ENCODE measurements at places on chromosomes 2 and 18.
A peak's percentile ranks its signal among the peaks of the same experiment; 100 is the strongest.

DNA sequence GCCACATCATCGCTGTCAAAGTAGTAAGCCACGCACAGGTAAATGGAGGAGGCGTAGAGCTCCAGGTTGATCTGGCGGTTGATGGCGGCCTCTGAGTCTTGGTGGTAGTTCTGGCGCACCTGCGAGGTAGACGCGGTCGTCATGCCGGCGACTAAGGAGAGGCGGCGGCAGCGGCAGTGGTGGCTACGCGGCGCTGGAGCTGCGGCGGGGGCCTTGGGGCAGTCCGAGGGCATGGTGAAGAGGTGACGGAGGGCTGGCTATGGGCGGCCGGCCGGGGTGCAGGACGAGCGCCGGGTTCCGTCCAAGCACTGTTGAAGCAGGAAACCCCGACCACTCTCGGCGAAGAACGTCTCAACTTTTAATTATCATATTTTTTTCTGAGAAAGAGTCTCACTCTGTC, 12.7 kb upstream of the ZNF513 start:
- no peak for DNase-seq

DNA sequence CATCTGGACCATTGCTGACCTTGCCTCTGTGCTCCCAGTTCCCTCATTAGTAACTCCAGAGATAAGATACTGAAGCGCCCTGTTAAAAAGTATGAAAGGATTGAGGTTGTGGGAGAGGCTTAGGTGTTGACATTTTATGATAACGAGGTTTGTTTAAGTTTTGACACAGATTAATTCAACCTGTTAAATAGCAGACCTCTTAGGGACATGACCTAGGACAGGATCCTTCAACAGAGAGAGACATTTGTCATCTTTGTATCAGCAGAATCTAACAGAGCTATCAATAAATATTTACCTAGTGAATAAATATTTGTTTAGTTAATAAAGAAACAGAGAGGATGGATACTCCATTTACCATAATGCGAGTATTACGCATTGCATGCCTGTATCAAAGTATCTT, 99.5 kb downstream of the DCC start:
- DNase-seq = no peak

DNA sequence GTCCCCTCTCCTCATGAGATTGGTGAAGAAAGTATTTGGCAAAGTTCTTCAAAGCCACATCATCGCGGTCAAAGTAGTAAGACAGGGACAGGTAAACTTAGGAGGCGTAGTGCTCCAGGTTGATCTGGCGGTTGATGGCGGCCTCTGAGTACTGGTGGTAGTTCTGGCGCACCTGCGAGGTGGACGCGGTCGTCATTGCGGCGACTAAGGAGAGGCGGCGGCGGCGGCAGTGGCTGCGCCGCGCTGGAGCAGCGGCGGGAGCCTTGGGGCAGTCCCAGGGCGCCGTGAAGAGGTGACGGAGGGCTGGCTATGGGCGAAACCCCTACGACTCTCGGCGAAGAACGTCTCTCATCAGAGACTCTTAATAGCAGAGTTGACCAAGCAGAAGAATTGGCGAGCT, 107.2 kb upstream of the UBE2E3 start:
- no peak for DNase-seq

- DNase-seq = no peak
Measured at GRCh38 chr18:21167641-21168377, 56.2 kb upstream of the ROCK1 start.

GRCh38 chr2:238113611-238114010, 13.5 kb downstream of the ESPNL start:
- DNase-seq = peak; percentile 31

- no peak for DNase-seq
Measured at GRCh38 chr2:205187731-205188130, 494.6 kb upstream of the NRP2 start.

- no peak for DNase-seq
Measured at GRCh38 chr2:228094377-228094921, 87.0 kb downstream of the SPHKAP start.

DNA sequence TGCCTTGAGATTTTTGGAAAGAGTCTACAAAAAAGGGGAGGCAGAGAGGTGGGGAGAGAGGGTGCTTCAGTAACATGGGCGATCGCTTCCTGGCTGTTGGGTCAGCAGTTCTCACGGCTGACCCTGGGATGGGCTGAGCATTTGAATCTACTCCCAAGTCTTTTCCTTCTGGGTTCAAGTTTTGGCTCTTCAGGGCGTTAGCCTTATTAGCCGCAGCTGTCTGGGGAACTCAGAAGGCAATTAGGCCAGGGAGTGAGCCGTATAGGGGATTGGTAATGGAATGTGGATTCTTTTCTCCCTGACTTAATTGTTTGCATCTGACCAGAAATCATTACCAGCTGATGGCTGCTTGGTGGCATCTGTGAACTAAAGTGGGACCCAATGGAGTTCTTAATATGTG, 250.5 kb upstream of the SKOR2 start:
- no peak for DNase-seq

GRCh38 chr2:229748950-229749349, 34.6 kb upstream of the DNER start:
- no peak for DNase-seq

GRCh38 chr2:42799881-42800280, 7.5 kb upstream of the HAAO start:
- DNase-seq = no peak

DNA sequence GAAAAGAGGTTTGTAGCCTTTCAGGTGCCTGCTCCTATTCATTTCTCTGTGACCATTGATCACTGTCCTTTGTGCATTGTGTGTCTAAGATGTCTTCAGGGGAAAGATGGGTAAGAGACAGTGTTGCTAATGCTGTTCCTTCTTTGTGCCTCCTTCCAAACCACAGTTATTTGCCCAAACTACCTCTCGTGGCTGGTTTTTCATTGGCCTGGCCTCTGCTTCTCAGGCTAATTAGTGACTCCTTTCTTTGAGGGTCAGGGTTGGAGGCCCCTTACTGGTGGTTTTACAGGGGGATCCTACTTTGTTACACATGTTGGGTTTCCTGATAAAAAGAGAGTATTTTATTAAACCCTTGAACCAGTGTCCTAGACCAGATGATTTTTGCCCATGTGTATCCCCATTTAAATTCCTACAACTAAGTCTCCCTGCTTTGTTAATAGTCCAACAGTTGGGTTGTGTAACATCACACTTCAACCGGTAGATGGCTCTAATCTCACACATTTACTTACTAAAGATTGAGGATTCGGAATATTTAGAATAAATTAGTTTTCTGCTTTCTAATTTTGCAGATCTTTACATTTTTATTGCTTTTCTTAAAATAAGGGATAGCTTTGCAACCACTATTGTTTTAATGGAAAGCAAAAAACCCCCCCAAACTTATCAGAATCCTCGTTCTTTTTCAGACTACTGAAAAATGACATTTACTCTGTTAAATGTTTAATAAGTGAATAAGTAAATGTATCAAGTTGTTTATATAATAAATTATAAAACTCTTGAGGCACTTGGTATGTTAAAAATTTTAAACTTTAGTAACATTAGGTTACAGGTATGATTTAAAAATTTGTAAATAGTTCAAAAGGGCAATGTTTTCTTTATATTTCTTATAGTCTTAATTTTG, 2.4 kb downstream of the MARS2 start:
- no peak for DNase-seq

- no peak for DNase-seq
Measured at GRCh38 chr18:75246721-75247610, 36.4 kb downstream of the TSHZ1 start.

DNA sequence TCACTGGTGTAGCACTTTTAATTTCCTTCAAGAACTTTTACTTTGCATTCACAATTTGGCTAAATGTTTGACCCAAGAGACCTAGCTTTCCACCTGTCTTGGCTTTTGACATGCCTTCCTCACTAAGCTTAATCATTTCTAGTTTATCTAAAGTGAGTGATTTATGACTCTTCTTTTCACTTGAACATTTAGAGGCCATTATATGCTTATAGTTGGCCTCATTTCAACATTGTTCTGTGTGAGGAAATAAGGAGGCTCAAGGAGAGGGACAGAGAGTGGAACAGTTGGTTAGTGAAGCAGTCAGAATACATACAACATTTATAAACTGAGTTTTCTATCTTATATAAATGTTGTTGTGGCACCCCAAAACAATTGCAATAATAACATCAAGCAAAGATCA, 489.3 kb upstream of the CDH2 start:
- DNase-seq = no peak

- no peak for DNase-seq
Measured at GRCh38 chr2:149451417-149452165, 121.2 kb downstream of the LYPD6 start.

DNA sequence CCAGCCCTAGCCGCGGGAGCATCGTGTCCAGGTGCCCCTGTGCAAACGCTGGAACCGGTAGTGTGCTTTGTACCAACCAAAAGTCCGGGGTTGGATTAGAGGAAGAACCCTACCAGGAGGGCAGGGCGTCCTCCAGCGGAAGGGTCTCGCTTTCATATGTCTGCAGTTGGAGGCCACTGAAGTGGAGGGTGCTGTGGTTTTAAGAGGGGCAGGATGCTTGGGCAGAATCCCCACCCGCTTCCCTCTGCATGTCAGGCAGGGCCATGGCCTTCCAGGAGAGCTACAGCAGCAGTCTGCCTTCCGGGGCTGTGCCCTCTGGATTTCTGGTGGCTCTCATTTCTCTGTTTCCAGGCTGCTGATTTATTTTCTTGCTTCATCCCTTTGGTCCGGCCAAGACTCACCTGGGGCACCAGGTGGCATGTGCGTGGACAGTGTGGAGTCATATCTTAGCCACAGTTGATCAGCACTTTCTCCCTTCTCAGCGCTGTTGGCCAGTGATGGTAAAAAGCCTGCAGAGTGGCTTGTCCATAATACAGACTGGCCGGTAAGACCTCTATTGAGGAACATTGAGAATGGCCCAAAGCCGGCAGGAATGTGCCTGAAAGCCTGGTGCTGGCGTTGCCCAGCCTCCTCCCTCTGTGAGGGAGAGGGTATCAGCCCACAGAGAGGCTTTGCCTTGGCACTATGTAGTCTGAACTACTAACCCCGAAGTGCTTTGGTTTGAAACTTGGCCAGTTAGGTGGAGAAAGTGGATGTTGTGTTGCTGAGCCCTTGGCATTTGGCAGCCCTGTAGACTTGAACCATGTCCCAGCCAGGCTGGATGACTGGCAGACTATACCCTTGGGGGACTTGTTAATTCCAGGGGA, 1.8 kb downstream of the AGAP1 start:
- no peak for DNase-seq

GRCh38 chr18:44742718-44743311, 62.1 kb downstream of the SETBP1 start:
- DNase-seq = no peak

- no peak for DNase-seq
Measured at GRCh38 chr2:227529871-227530270, 57.9 kb downstream of the AGFG1 start.

DNA sequence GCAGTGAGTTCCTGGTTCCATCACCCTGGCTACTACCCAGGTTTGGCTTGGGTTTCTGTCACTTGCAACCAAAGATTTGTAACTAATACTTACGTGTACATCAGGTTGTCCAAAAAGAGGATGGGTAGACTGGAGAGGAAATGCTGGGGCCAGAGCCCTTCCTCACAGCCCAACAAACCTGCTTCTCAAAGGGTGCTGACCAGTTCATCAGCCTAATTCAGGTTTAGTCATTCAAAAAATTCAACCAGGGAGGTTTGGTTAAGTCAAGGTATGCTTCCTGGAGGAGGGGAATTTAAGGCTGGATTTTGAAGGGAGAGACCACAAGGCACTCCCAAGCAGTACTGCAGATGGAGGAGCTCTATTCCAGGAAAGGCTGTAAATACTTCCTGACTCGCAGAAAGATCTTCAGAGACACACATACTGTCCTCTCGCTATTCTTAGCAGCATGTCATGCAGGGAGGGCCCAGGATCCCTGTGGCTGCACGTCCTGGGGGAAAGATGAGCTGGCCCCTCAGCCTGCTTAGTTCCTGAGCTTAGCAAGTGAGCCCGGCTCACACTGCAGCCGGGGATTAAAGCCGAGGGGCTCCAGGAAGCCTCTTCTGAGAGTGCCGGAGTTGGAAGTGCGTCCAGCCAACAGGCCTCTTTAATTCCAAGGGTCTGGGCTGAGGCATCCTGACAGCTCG, 40.0 kb upstream of the BIN1 start:
- DNase-seq = no peak

DNA sequence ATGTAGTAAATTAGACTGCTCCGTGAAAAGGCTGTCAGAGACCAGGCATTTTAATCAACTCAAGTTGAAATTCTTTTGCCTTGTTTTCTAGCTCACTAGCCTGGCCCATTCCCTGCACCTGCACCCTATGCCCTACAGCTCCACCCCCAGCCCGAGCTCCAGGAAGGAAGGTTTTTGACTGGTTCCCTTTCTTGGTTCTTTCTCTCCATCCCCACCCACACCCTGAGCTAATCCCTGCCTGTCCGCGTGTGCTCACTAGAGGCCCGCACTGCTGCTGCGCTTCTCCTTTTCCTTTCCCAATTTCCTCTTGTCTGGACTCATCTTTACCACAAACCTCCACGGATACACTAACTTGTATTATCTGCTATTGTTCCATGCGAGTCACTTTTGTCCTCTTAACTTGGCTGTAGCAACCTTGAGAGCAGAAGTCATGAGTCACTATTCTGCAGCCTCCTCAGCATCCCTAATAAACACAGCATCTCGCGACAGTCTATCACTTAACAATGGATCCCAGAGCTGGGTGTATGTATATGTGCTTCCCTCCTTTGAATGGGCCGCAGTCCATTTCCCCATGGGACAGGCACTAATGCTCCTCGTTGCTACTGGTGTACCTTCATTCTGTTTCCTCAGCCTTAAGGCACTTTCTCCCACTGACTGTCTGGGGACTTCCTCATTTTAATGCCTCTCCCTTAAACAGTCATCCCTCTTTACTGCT, 36.5 kb downstream of the COLEC12 start:
- DNase-seq = no peak

DNA sequence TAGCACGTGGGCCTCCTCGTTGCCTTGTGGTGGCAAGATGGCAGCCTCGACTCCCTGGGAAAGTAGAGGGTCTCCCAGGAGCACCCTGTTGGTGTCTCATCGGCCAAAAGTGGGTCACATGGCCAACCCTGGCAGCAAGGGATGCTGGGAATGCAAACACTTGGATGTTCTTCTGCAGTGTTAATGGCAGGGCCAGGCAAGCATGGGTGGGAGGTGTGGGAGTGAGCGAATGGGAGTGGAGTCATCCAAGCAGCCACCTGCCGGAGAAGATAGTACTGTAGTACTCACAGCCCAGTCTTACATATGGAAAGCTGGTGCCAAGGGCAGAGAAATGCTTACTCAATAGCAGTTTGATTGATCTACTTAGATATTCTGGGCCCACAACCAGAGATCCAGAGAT, 122.2 kb downstream of the INHBB start:
- no peak for DNase-seq

DNA sequence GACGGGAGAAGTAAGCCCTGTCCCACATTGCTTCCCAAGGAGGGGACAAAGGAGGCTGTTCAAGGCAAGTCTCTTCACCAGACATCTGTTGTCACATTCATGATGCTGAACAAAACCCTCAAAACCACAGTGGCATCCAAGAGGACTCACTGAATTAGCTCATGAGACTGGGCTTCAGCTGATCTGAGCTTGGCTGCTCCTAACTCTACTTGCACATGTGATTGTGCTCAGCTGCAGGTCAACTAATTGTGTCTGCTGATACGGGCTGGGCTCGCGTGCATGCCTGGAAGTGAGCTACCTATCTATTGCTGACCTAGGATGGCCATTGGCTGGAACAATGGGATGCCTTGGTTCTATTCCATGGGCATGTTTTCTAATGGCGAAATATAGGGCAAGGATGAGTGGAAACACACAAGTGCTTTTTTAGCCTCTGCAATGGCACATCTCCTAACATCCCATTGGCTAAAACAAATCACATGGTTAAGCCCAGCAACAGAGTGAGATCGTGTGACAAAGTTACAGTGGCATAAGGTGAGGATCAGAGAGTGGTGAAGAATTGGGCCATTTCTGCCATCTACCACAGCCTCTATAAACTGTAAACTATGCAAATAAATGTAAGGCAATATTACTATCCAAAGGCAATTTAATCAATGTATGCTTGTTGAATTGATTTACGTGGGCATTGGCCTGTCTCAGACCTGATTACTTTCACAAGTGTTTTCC, 52.9 kb upstream of the CAPN13 start:
- DNase-seq = no peak
